ENCODE measurements at places on chromosomes 1 and 21. TPM values are rescaled to one million over a fixed set of nuclear protein-coding genes. Genes with fewer than 3 reads are reported as not detected.

The THEM5 gene
- 0.53 TPM for total RNA-seq

The PADI4 gene
- not detected for total RNA-seq

- no peak for DNase-seq
These were observed 355.1 kb downstream of the NPHP4 start for GRCh38 chr1:5637171-5637570.

GRCh38 chr1:65486613-65487012 is 66.1 kb downstream of the LEPR start:
- no peak for DNase-seq

The SRGAP2C gene
- total RNA-seq: 23.6 TPM

The ABCG1 gene
- 7.6 TPM for total RNA-seq

The MSH4 gene
- total RNA-seq: 0.50 TPM

The GSTM4 gene
- 57.8 TPM for total RNA-seq

DNA sequence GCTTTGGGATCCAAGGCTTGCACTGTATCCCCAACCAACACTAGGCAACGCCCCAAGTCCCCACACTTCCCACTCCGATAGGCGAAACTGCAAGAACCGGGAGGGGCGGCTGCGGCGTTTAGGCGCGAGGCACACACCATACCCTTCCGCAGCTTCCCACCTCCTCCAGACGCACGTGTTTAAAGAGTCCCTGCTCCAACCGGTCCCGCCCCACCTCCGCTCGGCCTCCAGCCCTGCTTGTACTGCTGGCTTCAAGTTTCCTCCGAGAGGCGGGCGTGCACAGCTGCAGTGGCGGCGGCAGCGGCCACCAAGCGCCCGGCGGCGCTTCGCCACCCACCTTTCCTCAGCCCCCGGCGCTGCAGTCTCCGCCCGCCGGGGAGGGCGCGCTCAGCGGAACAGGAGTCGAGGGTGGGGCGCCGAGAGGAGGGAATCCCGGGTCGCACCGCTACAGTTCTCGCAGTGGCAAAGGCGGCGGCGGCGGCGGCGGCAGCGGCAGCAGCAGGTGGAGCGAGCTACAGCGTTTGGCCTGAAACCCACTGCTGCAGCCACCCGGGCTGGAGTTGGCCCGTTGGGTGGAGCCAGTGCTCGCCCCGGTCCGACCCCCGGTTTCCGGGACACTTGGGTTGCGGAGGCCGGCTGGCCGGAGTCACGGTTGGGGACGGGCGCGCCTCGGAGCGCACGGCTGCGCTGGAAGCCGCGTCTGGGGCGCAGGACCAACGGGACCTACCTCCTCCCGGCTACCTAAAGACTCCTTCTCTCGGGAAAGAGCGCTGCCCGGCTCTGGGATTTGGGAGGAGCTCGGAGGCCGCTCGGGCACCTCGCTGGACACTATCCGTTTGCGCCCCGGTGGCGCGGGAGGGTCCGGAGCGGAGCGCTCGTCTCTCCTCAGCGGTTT is at the start of gene CNIH3:
Gene CNIH3 (plus strand): TSS at position 457 of the 895 bp plus-strand sequence. CDS start 858 bp downstream, outside the sequence.
- peak; percentile 58 for DNase-seq

DNA sequence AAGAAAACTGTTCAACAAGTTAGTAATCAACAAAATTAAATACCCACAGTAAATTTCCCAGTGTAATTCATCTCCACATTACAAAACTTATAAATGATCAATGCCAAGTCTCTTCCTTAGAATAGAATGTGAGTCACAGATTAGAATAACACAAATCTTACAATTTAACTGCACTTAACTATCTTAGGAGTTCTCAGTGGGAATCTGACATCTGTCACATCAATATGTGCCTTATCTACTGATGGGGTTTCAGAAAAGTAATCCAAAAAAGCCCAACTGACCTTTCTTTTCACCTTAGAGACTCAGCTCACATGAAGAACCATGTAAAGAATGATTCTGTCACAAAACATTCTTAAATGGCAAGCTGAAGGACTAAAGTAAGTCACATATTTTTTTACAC is 141.4 kb downstream of the RERE start:
- no peak for DNase-seq

- DNase-seq: no peak
These were observed 79.5 kb downstream of the TRABD2B start for GRCh38 chr1:47917687-47918086.

The PRDM16 gene
- 1.6 TPM for total RNA-seq

DNA sequence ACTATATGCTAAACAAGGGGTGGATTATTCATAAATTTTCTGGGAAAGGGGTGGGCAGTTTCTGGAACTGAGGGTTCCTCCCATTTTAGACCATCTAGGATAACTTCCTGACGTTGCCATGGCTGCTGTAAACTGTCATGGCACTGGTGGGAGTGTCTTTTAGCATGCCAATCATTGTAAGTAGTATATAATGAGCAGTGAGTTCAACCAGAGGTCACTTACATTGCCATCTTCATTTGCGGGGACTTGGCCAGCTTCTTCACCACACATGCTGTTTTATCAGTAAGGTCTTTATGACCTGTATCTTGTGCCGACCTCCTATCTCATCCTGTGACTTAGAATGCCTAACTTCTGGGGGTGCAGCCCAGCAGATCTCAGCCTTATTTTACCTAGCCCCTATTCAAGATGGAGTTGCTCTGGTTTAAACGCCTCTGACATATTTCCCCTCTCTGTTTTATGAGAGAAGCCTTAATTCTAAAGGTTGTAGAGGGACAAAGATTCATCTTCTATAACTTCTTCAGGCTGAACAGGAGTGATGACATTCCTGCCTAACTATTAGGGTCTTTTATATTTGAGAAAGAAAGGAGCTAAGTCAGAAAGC is 60.4 kb downstream of the DIP2A start:
- no peak for DNase-seq

The XCL2 gene
- 0.60 TPM for total RNA-seq

Data from right cardiac atrium (tissue), 5 donors.